ENCODE measurements at places on chromosomes 5 and 9.

DNA sequence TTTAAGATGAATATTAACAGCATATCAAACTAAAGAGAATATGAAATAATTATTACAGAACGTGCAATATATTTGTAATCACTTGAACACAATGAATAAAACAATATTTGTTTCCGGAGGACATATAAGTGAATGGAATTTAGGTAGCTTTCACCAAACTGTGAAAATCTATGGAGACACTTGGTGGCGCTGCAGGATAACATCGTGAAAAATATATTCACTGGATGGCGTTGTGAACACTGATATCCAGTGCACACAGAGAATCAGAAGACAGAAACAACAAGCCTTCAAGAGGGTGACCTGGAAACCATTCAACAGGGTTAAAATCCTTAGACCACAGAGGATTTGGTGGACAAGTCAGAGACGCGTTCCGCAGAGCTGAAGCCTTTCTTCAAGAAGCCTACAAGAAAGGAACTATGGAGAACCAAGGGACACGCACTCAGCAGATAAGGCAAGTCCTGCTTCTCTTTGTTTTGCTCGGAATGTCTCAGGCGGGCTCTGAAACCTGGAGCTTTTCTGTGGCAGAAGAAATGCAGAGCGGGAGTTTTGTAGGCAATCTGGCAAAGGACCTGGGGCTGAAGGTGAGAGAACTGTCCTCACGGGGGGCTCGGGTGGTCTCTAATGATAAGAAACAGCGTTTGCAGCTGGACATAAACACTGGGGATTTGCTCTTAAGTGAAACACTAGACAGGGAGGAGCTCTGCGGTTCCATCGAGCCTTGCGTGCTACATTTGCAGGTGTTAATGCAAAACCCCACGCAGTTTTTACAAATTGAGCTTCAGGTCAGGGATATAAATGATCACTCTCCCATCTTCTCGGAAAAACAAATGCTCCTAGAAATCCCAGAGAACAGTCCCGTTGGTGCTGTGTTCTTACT is at the start of gene PCDHB11:
TSS of gene PCDHB11 (plus strand) at position 269 of the 877 bp plus-strand sequence. CDS start at position 417, 148 bp downstream.
- peak; percentile 46 for DNase-seq
- no peak within 1 kb of the TSS for H3K4me3 ChIP-seq
- no peaks in the 10 kb centered on the region for H3K27me3 ChIP-seq
- no peaks in the 10 kb centered on the region for H3K4me1 ChIP-seq
- no peaks in the 10 kb centered on the region for H3K36me3 ChIP-seq
- H3K27ac ChIP-seq, result no peak within 1 kb of the TSS

GRCh38 chr5:14040542-14040941 is 96.1 kb upstream of the DNAH5 start:
- H3K4me3 ChIP-seq, result no peak overlapping the region
- no peak overlapping the region for H3K27ac ChIP-seq
- DNase-seq, result peak; percentile 72
- H3K36me3 ChIP-seq, result no peaks in the 10 kb centered on the region

DNA sequence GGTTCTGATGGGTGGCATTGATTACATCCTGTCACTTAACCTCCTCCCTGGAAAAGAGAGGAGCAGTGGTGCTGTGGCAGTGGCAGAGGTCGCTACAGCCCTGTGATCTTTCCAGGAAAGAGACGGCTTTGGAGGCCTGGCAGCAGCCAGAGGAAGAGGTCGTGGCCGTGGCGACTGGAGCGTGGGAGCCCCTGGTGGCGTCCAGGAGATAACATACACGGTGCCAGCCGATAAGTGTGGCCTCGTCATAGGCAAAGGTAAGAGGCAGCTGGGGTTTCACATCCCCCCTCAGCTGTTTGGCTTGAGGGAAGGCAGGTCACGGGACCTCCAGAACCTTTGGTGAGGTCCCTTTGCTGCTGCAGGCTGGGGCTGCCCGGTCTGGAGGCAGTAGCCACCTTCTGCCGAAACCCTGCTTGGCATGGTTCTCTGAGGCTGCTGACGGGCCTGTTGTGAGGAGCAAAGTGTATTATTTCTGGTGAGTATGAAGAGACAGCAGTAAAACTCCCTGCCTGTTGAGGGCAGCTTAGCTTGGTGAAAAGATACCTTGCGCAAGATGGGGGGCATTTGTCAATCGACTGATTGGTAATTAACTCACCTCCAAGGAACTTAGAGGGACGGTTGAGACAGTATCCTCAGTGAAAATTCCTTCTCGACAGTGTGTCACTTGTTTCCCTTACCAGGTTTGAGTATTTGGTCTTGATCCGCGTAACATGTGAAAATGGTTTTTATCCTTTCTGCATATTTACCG is 38.0 kb upstream of the PRDM12 start:
- H3K27me3 ChIP-seq, result no peaks in the 10 kb centered on the region
- H3K4me1 ChIP-seq, result no peaks in the 10 kb centered on the region
- H3K4me3 ChIP-seq, result no peak overlapping the region
- peak; percentile 37 for DNase-seq
- H3K27ac ChIP-seq, result no peak overlapping the region

DNA sequence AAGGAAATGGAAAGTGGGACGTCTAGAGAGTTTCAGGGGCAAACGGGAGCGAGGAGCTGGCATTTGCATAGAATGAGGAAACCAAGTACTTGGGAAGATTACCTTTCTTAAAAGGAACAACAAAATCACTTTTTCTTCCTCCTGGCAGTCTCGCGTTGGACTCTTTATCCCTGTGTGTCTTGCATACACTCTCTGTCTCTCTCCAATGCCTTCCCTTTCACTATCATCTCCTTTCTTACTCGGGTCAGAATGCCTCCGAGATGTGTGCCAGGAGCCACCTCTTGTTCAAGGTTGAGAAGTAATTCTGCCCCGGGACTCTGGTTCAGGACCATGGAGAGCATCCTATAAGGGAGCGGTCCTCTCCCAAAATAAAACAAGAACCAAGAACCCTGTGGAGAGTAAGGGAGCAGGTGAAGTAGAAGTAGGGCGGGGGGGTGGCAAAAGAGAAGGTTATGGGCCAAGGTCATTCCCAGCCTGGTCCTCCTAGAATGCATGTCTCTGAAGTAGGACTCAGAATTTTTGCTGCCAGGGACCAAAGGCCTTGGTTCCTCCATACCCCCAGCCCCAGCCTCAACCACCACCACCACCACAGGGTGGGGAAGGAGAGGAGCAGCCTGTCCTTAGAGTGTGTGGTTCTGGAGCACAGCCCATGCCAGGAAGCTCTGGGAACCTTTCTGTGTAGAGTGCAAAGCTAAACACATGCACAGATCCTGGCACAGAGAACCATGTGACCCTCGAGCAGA is 72.1 kb upstream of the ARAP3 start:
- no peak overlapping the region for H3K4me3 ChIP-seq
- peaks cover 3% of the 10 kb centered on the region for H3K4me1 ChIP-seq
- peak; percentile 84 for DNase-seq
- peaks cover 14% of the 10 kb centered on the region for H3K27me3 ChIP-seq
- no peaks in the 10 kb centered on the region for H3K36me3 ChIP-seq

- H3K27ac ChIP-seq, result no peak overlapping the region
- H3K4me1 ChIP-seq, result no peaks in the 10 kb centered on the region
- DNase-seq, result no peak
Observed at GRCh38 chr9:108363311-108363710, 492.5 kb downstream of the ACTL7B start.

DNA sequence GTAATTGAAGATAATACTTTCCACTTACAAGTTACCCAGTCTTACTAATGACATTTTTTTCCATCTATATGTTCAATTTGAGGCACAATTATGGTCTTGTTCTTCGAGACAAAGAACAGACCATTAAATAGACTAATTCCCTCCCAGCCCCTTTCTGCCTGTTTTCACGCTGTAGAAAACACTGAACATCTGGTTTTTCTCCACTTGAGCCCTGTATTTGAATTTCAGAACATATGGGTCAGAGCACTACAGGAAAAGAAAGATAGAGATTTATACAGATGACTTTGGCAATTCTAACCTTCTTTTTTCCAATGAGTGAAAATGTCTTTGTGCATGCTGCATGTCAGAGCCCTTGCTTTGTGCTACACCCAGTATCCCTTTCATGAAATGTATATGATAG is 506.9 kb downstream of the LRRC70 start:
- no peak overlapping the region for H3K27ac ChIP-seq
- DNase-seq, result no peak
- no peaks in the 10 kb centered on the region for H3K4me1 ChIP-seq
- no peaks in the 10 kb centered on the region for H3K36me3 ChIP-seq
- no peak overlapping the region for H3K4me3 ChIP-seq

GRCh38 chr5:148740079-148740858 is 85.9 kb upstream of the HTR4 start:
- no peaks in the 10 kb centered on the region for H3K36me3 ChIP-seq
- H3K4me1 ChIP-seq, result peaks cover 3% of the 10 kb centered on the region
- DNase-seq, result no peak
- no peak overlapping the region for H3K27ac ChIP-seq
- no peaks in the 10 kb centered on the region for H3K27me3 ChIP-seq
- no peak overlapping the region for H3K4me3 ChIP-seq

GRCh38 chr9:109012009-109012875 is 1.1 kb downstream of the CTNNAL1 start:
- H3K4me3 ChIP-seq, result peak overlapping the region; percentile 34
- peaks cover 4% of the 10 kb centered on the region for H3K4me1 ChIP-seq
- DNase-seq, result peak; percentile 88
- peak overlapping the region; percentile 90 for H3K27ac ChIP-seq

- H3K27ac ChIP-seq, result no peak overlapping the region
- no peaks in the 10 kb centered on the region for H3K27me3 ChIP-seq
- H3K36me3 ChIP-seq, result no peaks in the 10 kb centered on the region
- no peak overlapping the region for H3K4me3 ChIP-seq
Observed at GRCh38 chr9:2320114-2320513, 301.5 kb upstream of the VLDLR start.

DNA sequence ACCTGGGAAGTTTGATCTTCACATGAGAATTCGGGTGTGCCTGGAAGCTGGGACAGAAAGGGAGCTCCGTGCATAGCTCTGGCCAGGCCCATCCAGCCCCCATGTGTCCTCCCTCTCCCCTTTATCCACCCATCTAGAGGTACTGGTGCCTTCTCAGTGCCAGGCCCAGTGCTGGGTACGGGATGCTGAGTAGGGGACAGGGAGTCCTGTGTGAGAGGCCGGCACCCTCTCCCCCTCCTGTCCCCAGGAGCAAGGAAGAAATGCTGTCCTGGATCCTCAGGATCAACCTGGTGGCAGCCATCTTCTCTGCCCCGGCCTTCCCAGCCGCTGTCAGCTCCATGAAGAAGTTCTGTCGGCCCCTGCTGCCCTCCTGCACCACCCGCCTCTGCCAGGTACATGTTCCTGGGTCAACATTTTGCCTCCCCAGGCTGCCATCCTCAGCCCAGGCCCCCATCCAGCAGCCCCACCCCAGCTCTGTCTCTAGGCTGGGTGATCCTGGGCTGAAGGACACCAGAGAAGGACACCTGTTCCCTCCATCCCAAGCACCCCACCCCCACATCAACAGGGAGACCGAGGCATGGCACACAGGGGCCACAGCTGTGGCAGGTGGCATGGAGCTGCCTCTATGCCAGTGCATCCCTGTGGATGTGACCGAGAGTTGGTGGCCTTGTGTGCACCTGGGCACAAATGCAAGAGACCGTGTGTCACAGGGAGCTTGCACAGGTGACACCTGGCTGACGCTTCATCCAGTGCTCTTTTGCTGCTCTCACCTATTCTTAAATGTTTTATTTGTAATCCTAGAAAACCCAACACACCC is 43.0 kb downstream of the PSD2 start:
- no peak for DNase-seq
- no peaks in the 10 kb centered on the region for H3K36me3 ChIP-seq
- H3K4me1 ChIP-seq, result no peaks in the 10 kb centered on the region
- no peak overlapping the region for H3K27ac ChIP-seq
- H3K4me3 ChIP-seq, result no peak overlapping the region

- no peak for DNase-seq
- no peak overlapping the region for H3K4me3 ChIP-seq
- no peaks in the 10 kb centered on the region for H3K27me3 ChIP-seq
- H3K4me1 ChIP-seq, result no peaks in the 10 kb centered on the region
- H3K36me3 ChIP-seq, result no peaks in the 10 kb centered on the region
- no peak overlapping the region for H3K27ac ChIP-seq
Observed at GRCh38 chr9:94010980-94011533, 55.9 kb upstream of the BARX1 start.

- H3K4me1 ChIP-seq, result no peaks in the 10 kb centered on the region
- no peaks in the 10 kb centered on the region for H3K27me3 ChIP-seq
- DNase-seq, result no peak
Observed at GRCh38 chr5:170510559-170510958, 6.7 kb downstream of the KCNIP1 start.

- H3K27ac ChIP-seq, result no peak overlapping the region
- H3K4me3 ChIP-seq, result no peak overlapping the region
Observed at GRCh38 chr9:29659736-29660135, 2086.5 kb upstream of the C9orf72 start.

DNA sequence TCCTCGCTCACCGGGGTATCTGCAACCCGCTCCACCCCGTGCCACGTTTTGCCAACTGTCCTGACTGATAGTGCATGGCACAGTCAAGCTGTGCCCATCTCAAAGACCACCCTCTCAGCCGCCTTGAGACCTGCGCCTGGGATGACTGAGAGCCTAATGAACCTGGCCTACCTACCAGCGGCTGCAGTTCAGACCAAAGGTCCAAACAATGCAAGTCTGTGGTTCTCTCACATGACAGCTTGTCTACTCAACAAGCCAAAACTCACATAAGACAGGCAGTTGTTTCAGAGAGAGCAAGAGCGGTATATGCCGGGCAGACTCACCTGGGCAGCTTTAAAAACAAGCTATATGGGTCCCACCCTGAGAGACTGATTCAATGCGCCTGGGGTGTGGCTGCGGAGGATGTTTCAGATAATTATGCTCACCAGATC is 70.5 kb downstream of the EPB41L4B start:
- H3K27me3 ChIP-seq, result no peaks in the 10 kb centered on the region
- H3K27ac ChIP-seq, result no peak overlapping the region
- no peak overlapping the region for H3K4me3 ChIP-seq
- no peaks in the 10 kb centered on the region for H3K4me1 ChIP-seq
- no peak for DNase-seq

DNA sequence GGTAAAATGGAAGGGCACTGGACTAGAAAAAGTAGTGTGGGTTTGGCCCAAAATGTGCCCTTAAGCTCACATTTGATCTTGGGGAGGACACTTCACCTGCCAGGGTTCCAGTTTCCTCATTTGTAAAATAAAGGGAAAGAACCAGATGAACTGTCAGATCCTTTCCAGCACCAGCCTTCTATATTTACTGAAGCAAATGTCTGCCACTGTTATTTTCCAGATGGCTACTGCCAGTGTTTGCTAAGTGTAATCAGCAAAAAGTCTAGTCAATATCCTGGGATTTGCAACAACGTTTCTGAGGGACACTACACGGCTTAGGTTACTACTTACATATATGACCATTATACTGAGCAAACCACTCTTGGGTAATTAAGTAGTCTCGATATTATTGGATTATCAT is 340.3 kb downstream of the KCNN2 start:
- no peaks in the 10 kb centered on the region for H3K4me1 ChIP-seq
- DNase-seq, result no peak
- H3K27ac ChIP-seq, result no peak overlapping the region
- H3K27me3 ChIP-seq, result no peaks in the 10 kb centered on the region
